ENCODE measurements at places on chromosomes 2 and 18. TPM values are rescaled to one million over a fixed set of nuclear protein-coding genes. Genes with fewer than 3 reads are reported as not detected.

Gene TMX3
- 66.6 TPM for polyA plus RNA-seq

Gene ANKRD29
- polyA plus RNA-seq, result 0.59 TPM

Gene SIX3
- polyA plus RNA-seq, result not detected

Gene TUBA4A
- 60.1 TPM for polyA plus RNA-seq

Gene KCNG2
- 0.15 TPM for polyA plus RNA-seq

Gene CENPA
- 14.9 TPM for polyA plus RNA-seq

Gene RPL31
- polyA plus RNA-seq, result 2,508 TPM

Gene LIMS2
- polyA plus RNA-seq, result 23.6 TPM

Gene MAL
- polyA plus RNA-seq, result 402 TPM

Gene PRSS56
- polyA plus RNA-seq, result 0.23 TPM

- no peak for DNase-seq
Observed at GRCh38 chr2:25926984-25927756, 48.9 kb upstream of the ASXL2 start.

DNA sequence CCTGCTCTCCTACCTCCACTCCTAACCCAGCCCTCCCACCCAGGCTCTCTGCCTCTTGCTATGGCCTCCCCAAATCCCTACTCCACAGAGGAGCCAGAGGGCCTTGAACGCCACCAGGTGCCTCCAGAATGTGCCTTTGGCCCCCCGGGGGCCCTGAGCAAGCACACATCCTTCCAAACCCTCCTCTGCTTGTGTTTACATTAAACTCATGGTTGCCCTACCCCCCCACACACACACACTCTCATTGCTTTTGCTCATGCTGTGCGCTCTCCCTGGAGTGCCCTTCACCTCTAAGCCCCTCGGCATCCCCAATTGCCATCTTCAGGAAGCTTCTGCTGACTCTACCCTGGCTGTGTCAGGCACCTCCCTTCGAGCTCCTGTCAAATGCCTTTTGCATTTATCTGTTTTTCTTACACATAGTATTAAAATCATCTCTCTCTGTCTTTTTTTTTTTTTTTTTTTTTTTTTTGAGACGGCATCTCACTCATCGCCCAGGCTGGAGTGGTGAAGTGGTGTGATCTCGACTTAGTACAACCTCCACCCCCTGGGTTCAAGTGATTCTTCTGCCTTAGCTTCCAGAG is 16.3 kb upstream of the TET3 start:
- no peak for DNase-seq

GRCh38 chr2:240429341-240429871 is 6.1 kb upstream of the GPC1 start:
- DNase-seq, result no peak

GRCh38 chr2:156470975-156471583 is 34.9 kb downstream of the GPD2 start:
- no peak for DNase-seq

DNA sequence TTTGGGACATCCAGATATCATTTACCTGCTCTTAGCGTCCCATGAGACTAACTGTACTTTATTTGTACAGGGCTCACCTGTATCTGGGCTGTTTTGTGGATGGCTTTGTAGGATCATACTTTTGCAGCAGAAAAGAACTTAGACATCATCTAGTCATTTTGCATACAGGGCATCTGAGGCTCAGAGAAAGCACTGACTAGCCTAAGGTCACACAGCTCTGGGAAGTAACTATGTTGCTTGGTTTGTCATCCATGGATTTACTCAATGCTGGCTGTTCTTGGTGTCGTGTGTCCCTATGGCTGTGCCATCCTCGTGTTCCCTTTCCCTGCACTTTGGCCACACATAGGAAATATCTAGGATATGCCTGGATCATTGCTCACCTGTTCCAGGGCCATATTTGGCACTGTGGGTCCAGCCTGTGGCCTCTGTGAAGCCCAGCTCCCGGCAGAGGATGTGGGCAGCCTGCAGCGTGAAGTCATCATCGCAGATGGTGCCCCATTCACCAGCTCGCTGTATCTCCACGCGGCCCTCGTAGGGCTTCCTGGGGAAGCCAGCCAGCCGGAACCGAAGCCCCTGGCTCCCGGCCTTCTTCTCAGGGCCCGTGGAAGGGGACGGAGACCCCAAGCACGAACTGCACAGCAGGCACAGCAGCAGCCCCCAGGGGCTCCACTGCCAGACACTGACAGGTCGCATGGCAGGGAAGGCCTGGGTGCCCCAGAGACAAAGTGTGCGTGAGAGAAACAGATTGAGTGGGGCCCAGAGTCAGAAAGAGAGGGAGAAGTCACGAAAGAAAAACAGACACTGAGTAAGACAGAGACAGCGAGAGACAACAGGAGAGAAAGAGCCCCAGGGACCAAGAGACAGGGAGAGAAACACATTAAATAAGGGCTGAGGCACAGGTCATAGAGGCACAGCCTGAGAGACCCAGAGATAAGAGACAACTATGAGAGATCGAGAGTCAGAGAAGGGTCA is 1.5 kb downstream of the LOXL3 start:
- DNase-seq, result no peak

DNA sequence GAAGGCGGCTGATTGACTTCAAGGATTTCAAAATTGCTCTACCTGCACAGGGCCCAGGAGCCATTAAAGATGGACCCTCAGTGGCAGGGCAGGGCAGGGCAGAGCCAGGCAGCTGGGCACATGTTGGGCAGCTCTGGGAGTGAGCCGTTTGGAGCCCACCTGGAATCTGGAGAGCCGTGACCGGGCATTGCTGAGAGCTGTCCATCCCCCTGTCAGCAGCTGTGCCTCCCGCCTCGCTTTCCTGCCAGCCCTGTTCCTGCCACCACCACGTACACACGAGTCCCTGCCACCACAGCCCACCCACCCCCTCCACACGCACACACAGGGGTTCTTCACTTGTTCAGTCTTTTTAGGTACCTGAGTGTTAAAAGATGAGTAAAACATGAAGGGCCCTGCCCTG is 22.9 kb downstream of the ATOH8 start:
- DNase-seq, result no peak

DNA sequence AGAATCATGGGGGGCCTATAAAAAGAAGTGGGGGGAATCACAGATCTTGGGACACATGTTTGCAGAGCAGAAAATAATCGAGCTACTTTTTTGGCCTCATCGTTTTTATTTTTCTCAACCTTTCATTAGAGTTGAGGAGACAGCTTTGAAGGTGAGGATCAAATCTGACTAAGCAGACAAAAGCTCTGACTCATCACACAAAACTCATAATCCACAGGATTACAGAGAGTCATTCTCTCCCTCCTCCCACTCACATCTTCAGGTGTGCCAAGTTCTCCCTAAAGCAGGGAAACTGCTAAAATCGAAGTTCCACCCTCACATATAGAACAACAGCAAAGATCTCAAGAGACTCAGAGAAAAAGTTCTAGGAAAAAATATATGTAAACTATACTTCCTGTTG is 15.6 kb downstream of the BAZ2B start:
- DNase-seq, result no peak

GRCh38 chr2:188293601-188294351 is 2.1 kb downstream of the GULP1 start:
- DNase-seq, result peak; percentile 60

DNA sequence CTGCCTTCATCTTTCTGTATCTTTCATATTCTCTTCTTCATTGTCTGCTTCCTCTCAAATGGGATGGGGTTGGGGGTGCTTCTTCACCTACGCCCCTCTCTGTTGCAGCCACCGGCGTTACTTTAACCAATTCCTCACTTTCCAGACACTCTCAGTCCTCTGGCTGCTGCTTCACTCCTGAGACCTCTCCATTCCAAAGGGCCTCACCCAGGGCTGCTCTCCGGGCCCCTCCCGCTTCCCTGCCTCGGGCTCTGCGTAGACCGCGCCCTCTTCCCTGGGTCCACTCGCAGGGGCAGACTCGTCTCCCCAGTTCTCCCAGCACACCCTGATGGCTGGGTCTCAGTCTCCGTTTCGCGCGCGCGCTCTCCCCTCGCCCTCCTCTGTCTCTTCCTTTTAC is 926 bp downstream of the SERPINB8 start:
- no peak for DNase-seq

GRCh38 chr18:76803814-76804213 is 18.5 kb upstream of the ZNF236 start:
- DNase-seq, result no peak

- no peak for DNase-seq
Observed at GRCh38 chr18:25453556-25454269, 101.7 kb upstream of the ZNF521 start.
